ENCODE measurements at places on chromosomes 2 and 18.

GRCh38 chr18:48834413-48835031, 116.2 kb downstream of the SMAD7 start:
- DNase-seq: peak; percentile 98

DNA sequence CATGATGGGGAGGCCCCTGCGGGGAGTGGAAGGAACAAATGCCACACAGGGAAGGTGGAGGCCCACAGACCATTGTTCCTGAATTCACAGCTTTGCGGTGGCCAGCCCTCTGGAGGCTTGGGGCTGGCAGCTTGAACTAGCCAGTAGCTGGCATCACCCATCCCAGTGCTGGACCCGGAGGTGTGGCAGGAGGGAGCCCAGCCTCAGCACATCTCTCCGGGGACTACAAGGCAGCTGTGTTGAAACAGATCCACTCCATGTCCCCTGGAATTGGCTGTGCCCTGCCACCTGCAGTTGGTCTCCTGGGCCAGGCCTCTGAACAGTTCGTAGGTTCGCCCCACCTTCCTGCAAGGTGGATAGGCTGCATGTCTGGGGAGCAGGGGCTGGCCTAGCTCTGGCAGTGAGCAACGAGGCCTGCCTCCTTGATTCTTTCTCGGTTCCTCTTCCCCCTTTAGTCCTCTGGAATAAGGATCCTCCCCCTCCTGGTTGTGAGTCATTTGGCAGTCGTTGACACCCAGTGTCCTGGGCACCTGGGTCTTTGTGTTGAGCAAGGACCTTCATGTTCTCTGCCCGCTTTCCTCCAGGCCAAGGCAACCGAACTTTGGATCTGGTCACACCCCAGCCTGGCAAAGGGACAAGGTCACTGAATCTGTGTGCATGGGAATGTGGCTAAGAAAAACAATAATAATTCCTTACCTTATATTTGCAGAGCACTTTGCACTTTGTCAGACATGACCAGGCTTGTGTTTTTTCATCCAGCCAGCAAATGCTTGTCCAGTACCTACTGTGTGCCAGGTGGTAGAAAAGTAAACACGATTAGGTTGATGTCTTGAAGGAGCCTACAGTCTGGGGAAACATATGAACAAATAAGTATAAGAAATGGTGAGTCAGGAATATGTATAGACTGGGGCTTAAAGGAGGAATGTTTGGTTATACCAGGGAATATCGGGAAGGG, 55.0 kb upstream of the MCFD2 start:
- peak; percentile 70 for DNase-seq

DNA sequence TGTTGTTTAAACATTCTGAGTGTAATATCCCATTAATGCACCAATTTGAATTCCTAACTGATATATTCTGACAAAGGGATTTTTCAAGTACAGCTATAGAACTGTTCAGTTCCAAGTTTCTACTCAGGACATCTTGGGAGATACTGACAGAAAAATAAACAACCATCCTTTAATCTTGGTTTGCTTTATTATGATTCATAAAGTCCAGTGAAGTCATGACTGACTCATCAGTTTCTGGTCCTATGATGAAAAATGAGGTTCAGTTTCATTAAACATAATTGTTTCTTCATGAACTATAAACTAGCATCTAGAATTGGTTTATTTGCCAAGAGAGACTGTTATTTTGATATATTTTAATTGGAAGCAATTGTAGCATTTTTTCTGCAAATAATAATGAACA, 896.2 kb downstream of the CCDC85A start:
- DNase-seq: peak; percentile 5

DNA sequence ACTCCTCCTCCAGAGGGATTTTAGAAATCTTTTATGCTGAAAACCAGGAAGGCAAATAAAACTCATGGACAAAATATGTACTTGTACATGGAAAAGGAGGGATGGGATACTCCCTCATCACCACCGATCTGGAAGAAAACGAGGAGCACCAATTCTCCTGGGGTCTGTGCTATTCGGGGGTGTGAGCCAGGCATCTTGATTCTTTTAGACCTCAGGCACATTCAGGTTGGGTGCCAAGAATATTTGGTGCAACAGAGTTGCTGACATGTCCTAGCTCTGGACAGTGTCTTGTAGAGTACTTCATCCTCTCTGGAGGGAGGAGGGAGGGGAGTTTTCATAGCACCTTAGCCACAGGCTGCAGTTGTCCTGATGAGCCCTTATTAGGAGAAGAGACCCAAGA, 163.0 kb downstream of the PRKCE start:
- DNase-seq: no peak

GRCh38 chr2:69345434-69345833, 41.6 kb downstream of the GFPT1 start:
- peak; percentile 24 for DNase-seq

- no peak for DNase-seq
These were observed 230.5 kb downstream of the ZNF521 start for GRCh38 chr18:25121442-25121841.

DNA sequence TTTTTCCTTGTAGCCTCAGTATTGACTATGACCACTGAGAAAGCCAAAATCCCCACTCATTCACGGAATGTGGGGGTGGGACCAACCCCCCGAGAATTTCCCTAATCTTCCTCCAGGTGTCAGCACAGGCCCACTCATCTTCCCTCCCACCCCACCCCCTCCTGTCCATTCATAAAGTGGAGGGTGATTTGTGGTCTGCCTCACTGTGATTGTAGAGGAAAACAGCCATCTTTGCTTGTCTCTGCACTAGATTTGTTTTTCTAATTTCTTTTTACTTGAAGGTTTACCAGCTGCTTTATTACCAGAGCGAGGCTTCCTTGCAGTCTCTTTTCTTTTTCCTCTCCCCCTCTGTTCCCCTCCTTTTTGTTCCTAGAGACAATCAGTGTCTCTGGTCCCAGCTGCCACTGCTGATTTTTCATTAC, 171.8 kb downstream of the ICOS start:
- DNase-seq: peak; percentile 9

- no peak for DNase-seq
These were observed 292.5 kb upstream of the FAM98A start for GRCh38 chr2:33891616-33892015.

DNA sequence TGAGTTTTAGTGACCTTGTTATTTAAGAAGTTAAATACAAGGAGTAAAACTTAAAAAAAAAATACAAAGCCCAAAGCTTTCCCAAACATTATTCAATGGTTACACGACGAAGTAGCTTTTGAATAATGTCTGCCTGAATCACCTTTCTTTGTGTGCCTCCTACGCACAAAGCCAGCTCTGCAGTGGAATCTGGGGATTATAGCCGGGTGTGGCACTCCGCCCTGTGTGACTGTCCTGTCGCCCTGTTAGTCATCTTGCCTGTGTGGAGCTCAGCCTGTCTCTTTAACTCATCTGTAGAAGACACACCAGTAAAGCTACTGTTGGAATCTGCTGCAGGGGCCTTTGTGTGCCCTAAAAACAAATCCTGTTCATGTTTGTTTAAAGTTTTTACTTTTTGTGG, 79.4 kb upstream of the TCF7L1 start:
- peak; percentile 94 for DNase-seq

GRCh38 chr2:128710729-128711128, 392.1 kb upstream of the HS6ST1 start:
- no peak for DNase-seq

DNA sequence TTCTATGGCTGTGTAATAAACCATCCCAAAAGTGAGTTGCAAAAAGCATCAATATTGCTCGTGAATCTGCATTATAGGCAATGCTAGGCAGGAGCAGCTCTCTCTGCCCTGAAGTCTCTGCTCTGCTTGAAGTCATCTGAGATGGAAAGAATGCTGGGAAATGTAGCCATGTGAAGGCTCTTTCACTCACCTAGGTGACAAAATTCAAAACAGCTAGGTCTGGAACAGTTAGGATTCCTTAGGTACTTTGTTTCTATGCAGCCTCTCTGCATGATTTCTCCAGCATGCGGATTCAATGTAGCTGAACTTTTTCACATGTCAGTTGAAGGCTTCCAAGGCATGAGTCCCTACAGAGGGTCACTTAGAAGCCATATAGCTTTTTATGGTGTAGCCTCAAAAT, 1383.7 kb downstream of the LRP1B start:
- DNase-seq: no peak

GRCh38 chr2:202109737-202110184, 36.7 kb downstream of the KIAA2012 start:
- DNase-seq: peak; percentile 72

GRCh38 chr2:126444512-126444911, 211.4 kb upstream of the GYPC start:
- DNase-seq: no peak

DNA sequence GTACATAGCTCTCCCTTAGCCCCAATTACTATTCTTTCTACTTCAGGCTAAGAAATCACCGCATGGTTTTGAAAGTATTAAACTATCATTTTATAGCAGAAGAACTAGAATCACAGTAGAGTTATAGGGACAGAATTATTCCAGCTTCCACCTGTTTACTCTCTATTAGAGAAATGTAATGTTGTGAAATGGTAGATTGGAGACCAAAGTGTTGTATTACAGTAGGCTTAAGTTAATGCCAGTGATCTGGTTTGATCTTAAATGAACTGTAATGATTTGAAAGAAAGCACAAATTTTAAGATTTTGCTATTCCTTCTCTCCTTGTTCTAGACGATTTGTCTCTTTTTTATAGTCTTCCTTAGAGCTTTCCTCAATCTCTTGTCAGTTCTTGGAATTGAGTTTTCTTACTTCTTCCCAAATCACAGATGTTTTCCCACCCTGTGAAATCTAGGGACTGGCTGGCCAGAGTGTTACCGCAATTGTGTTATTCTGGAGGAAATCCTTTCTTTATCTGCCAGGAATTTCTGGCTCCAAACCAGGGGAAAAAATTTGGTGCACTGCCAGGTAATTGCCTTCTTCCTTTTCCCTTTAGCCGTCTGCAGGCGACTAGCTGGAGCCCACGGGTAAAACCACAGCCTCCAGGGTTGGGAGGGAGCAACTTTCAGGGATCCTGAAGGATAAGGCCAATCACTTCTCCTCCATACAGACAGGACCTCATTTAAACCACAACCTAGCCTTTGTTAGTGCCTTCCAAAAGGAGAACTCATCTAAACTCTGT, 51.7 kb downstream of the NOP58 start:
- peak; percentile 67 for DNase-seq

DNA sequence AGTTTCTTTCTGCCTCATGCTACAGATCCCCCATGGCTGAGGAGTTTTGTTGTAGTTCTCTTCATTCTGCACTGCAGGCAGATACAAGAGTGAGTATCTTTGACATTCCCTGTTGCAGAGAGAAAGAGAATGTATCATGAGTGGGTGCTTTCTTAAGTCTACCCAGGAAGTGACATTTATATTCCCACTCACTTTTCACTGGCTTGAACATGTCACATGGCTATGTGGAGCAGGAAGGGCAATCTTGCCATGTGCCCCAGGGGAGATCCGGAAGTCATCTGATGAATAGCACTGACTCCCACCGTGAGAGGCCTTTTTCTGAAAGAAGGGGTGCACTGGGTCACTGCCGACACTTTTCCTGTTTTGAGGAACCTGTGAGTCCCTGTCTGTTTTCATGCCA, 66.4 kb upstream of the BOD1L2 start:
- DNase-seq: no peak

- DNase-seq: peak; percentile 45
These were observed 43.9 kb downstream of the KDM3A start for GRCh38 chr2:86485103-86485502.

GRCh38 chr2:26002632-26003310, 20.5 kb upstream of the KIF3C start:
- no peak for DNase-seq

- DNase-seq: peak; percentile 82
These were observed 14.7 kb downstream of the ROCK2 start for GRCh38 chr2:11329776-11330175.

DNA sequence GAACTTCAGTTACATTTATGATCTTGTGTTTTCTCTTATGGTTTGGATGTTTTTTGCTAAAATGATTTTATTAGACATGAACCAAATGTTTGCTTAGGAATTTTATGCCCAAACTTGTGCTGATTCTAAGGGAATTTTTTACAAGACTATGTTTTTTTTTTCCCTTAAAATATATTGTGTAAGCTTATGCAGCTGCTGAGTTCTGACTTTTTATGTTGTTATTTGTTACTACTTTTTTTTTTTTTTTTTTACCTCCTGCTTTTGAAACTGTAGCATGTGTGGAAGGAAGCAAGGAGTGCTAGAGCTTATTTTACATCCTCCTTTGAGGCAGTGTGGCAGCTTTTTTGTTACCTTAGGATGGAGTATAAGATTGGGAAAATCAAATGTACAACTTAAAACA, 6.0 kb upstream of the DNAH7 start:
- no peak for DNase-seq

DNA sequence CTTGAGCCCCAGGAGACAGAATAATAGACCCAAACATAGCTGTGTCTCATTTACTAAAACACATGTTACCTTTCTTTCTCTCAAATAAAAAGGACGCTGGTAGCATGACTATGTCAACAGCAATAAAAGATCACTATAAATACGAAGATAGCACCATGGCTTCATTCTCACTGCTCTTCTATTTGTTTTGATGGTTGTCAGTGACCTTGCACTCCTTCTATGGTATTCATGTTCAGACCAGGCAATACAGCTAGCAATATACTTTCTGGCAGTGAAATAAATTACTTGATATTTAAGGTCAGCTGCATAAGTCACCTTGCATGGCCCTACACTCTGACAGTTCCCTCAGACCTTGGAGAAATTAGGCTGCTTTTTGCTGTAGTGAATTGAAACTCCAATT, 263.2 kb upstream of the CDH7 start:
- no peak for DNase-seq

GRCh38 chr2:224211791-224212190, 172.7 kb upstream of the SERPINE2 start:
- DNase-seq: peak; percentile 6

GRCh38 chr2:10245661-10246060, 57.0 kb upstream of the HPCAL1 start:
- DNase-seq: no peak

DNA sequence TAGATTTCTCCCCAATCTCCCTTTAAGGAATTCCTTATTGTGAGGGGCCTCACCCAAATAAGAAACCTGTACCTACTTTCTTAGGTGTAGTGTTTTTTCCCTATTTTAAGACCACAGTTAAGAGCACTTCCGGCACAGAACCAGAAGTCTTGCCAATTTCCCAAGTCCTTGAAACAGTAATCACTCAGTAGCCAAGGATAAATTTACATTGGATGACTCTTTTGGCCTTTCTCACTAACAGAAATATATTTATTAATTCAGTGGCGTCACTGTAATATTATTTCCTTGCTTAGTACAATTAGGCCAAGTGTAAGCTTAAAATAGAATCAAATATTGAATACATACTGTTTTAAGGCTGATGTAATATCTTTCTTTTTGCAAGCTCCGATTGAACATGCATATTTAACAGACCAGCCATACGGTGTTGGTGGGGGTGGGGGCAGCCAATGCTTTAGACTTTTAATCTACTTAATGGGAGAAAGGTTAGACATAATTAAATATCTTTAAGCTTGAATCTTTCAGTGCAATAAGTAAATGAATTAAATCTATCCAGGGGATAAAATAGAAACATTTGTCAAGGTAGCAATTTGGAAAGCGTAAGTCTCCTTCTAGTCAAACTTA, 50.8 kb upstream of the ITGA6 start:
- DNase-seq: no peak

- DNase-seq: peak; percentile 93
These were observed 111.8 kb downstream of the STPG4 start for GRCh38 chr2:47043142-47043890.
